Endodermal cell (in vitro differentiated cells): ENCODE measurements at places on chromosomes 6 and 20.

DNA sequence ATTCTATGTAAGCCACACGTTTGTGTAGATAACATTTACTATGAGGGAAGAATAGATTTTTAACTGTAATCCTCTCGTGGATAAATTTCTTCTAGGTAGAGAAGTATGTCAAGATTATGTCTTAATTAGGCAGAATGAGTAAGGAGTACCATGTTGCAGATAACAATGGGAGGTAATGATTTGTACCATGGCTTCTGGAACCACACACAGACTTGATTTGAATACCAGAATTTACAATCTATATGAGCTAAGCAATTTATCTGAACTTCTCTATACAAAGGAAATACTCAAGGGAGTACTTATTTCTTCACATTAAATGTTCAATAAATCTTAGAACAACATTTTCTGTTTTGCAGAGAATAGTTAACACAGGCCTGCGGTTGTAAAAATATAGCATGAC lies 51.5 kb downstream of the RPS12 start:
- no peak for DNase-seq

DNA sequence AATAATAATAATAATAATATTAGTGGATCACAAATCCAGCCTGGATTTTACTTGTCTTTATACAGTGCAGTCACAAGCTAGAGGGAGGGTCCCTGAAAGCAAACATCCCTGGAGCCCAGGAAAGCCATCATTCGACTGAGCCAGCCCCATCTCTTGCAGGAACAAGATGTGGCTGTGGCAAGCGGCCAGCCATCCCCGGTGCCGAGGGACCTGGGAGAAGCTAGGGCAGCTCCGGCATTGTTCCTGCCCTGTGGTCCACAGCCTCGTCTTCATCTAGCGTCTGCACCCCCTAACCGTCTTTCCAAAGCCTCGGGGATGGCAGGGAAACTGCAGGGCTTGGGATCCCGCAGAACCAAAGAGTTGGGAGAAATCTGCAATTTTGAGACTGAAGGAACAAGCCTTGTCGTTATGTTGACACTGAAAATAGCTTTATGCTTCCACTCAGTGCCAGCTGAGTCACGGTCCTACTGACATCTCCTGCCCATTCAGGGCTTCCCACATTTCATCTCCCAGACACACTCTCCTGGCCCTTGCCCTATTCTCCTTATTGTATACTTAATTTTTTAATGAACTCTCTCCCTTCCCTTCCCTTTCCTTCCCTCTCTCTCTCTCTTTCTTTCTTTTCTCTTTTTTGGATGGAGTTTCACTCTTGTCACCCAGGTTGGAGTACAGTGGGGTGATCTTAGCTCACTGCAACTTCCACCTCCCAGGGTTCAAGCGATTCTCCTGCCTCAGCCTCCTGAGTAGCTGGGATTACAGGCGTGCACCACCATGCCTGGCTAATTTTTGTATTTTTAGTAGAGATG lies 62.5 kb upstream of the ZNFX1 start:
- no peak for DNase-seq

DNA sequence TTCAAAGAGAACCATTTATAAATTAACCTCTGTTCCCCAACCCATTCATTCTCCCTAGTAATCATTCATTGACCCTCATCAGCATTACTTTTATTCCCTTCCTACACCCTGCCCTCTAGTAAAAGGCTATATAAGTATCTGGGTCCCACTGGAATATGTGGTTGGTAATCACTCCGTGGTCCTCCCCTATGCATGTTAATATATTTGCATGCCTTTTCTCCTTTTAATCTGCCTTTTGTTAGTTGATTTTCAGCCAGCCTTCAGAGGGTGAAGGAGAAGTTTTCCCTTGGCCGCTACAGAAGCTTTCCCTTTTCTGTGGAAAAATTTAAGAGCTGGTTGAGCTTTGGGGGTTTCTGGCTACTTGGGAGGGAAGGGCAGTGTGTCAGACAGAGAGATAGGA lies 585.6 kb downstream of the UTRN start:
- no peak for DNase-seq

- peak; percentile 72 for DNase-seq
These were observed 90.4 kb upstream of the TMEM30A start for GRCh38 chr6:75374961-75375400.

- no peak for DNase-seq
These were observed 242.8 kb downstream of the UST start for GRCh38 chr6:148989585-148989984.

- no peak for DNase-seq
These were observed 183.6 kb upstream of the QKI start for GRCh38 chr6:163230901-163231300.

- no peak for DNase-seq
These were observed 82.9 kb downstream of the ELOVL4 start for GRCh38 chr6:79864421-79864820.

GRCh38 chr6:24064106-24064505 lies 61.9 kb upstream of the NRSN1 start:
- DNase-seq, result peak; percentile 72

GRCh38 chr6:125486881-125487280 lies 185.1 kb upstream of the HDDC2 start:
- no peak for DNase-seq

DNA sequence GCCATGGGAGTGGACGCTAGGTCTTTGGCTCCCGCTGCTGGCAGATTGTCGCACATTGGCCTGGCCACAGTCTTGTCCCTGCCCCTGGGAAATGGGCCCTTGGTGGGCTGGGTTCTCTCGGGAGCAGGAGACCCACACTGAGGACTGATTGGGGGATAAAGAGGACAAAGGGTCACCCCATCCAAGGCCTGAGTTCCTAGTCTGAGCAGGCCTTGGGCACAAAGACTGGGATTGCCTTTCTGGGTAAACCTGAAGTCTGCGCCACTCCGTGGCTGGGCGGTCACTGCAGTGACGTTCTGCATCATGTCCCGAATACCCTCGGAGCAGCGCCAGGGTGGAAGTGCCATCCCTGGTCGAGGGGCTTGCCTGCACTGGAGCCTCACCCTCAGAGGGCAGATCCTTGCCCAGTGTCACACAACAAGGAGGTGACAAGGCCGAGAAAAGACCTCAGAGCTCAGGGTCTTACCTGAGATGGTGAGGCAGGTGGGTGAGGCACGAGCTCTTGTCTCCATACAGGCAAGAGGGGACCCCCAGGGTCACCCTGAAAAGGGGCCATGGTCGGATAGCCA lies 36.1 kb upstream of the ZBP1 start:
- DNase-seq, result peak; percentile 33
